GM04503 (cell line): ENCODE measurements at places on chromosomes 2 and 18.

- no peak for DNase-seq
These were observed 14.5 kb downstream of the MOCOS start for GRCh38 chr18:36201765-36202164.

- no peak for DNase-seq
These were observed 284.0 kb upstream of the MC4R start for GRCh38 chr18:60656553-60656952.

- no peak for DNase-seq
These were observed 12.8 kb upstream of the PSD4 start for GRCh38 chr2:113160962-113161361.

DNA sequence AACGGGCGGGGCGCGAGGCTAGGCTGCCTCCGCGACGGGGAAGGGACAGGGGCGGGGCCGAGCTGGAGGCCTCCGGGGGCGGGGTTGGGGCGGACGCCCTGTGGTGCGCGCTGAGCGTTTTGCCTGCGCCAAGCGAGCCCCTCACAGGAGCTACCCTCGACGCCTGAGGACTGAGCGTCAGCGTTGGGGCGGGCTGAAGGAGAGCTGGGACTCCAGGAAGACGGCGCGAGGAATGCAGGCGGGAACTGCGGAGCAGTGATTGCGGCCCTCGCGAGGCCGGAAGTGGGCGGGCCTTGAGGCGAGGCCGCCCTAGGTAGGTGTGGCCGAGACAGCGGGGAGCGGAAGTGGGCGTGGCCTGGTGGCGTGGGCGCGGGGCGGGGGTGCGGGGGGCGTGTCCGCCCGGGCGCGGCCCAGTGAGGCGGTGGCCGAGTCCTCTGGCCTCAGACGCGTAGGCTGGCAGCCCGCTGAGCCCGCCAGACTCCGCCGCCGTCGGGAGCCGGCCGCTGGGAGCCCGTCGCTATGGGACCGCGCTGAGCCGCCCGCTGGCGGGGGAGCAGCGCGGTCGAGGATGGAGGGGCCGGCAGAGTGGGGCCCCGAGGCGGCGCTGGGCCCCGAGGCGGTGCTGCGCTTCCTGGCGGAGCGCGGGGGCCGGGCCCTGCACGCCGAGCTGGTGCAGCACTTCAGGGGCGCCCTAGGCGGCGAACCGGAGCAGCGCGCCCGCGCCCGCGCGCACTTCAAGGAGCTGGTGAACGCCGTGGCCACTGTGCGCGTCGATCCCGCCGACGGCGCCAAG lies at the start of the genes SEPTIN10 and SOWAHC:
Gene SEPTIN10, minus strand, starts transcription at position 45 of the 793 bp plus-strand sequence. CDS start 139 bp downstream, outside the sequence.
Gene SOWAHC, plus strand, starts transcription at position 443 of the 793 bp plus-strand sequence. Its CDS starts 126 bp downstream, at position 569.
- DNase-seq = peak; percentile 89

GRCh38 chr2:233423552-233423860 lies 69.2 kb downstream of the DGKD start:
- DNase-seq = no peak

DNA sequence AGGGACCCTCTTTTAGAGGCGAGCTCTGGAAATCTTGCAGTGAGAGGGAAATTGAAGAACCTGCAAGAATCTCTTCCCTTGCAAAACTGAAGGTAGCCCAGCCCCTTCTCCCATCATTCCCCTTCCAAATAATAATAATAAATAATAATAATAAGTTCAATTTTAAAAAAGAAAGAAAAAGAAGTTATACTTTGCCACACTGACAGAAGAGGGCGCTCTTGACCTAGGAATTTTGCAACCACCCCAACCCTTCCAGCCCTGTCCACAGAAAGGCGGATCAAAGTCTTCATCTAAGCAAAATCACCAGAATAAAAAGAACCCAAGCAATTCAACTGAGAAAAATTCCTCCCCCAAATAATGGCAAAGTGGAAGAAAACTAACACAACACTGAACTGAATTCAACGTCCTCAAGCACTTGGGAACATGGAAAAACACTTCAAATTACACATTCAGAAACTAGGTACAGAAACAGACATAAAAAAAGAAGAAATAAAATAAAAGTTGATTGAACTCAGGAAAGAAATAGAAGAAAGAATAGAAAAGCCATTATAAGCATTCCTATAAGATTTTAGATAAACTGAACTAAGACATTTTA lies 98.9 kb upstream of the GLS start:
- DNase-seq = no peak

- no peak for DNase-seq
These were observed 33.9 kb downstream of the MBP start for GRCh38 chr18:77098538-77099174.

DNA sequence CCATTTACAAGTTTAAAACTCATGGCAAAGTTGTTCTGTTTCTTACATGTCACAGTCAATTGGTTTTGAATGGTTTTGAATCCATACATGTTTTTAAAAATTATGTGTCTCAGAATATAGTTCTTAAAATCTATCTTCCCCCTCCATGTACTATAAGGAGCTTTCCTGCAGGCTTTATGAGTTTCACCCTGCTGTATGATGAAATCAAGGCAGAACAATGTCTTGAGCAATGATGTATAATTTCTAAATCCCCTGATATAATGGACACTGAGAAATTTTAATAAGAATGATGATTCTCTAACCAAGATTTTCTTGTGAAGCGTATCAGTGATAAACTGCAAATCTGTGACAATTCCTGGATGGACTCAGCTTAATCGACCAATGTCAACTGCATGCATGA lies 10.6 kb upstream of the ZNF516 start:
- DNase-seq = no peak

GRCh38 chr2:60555066-60555782 lies 1.8 kb upstream of the BCL11A start:
- no peak for DNase-seq

DNA sequence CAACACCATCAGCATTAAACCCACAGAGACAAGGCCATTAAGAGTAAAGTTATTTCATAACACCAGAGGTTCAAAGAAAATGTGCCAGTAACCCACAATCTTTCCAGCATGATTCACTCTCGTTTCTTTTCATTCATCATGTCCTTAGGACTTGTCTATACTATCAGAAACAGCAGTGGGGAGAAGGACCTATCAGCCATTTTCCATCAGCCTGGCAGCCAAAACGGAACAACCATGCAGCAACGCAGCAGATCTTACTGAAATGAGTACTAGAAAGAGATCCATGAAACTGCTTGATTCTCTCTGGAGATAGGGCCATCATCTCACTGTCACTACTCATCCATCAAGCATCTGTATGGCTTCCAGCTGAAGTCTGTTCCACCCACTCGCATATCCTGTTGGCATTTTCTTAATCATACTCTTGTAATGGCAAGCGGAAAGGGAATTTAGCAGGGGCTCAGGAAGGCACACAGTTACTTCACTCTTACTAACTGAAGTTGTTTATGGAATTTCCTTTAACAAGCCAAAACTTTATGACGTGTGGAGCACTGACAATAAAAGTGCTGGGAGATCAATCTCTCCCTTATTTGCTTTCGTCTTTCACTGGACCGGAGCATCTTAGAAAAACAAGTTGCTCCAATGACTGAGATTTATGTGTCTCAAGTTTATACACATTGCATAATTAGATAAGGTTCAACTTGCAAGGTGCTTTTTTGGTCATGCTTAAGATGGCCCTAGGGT lies 69.7 kb downstream of the EPHA4 start:
- DNase-seq = peak; percentile 67

DNA sequence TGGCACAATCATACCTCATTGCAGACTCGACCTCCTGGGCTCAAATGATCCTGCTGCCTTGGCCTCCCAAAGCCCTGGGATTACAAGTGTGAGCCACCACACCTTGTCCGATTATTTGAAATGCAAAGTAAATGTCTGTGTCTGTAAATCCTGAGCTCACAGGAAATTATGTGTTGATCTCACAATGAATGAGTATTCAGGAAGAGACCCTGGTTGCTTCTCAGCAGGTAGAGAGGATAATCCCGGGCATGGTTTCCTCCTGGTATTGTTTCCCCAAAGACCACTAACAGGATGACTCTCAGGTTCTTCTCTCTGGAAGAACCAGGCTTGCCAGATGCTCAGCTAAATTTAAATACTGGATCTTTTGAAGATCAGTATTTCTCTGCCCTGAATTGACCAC lies 147.6 kb downstream of the LDLRAD4 start:
- DNase-seq = no peak
